ENCODE measurements at places on chromosomes 7 and 10.

DNA sequence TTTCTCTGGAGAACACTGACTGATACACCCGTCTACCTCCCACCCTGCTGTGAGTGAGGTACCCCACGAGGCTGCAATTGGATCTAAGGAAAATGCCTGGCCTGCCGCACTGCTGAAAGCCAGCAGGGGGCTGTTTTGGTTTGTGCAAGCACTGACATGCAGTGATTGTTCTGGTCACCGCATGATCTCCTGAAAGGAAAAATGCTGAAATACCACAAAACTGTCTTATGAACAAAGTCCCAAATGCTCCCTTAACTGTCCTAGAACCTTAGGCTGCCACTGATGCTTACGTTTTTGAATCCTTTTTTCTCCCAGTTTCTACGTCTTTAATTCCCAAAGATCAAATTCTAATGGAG, 132.7 kb downstream of the JCAD start:
- no peak for DNase-seq

- DNase-seq = no peak
These were observed 297.0 kb downstream of the CCDC3 start for GRCh38 chr10:12704488-12704887.

DNA sequence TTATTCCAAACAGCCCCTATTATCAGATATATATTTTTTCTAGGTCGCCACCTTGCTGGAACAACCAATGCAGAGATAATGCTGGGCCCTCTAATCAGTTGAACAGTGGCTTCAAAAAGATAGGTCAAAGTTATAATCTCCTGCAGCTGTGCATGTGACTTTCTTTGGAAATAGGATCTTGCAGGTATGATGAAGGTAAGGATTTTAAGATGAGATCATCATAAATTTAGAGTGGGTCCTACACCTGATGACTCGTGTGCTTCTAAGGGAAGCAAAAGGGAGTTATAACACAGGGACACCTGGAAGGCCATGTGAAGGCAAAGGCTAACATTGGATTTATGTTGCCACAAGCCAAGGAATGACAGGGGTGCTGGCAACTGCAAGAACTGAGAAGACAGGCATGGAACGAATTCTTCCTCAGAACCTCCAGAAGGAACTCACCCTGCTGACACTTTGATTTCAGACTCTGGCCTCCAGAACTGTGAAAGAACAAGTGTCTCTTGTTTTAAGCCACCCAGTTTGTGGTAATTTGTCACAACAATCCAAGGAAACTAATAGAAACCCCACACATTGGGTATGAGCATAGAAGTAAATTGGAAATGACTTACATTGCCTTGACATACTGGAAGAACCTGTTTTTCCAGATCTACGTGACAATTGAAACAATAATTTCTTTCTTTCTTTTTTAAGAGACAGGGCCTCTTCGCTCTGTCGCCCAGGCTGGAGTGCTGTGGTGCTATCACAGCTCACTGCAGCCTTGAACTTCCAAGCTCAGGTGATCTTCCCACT, 34.4 kb downstream of the CCDC71L start:
- no peak for DNase-seq

- no peak for DNase-seq
These were observed 316.4 kb downstream of the RPS24 start for GRCh38 chr10:78349911-78350663.

GRCh38 chr10:43233601-43234430, 33.0 kb downstream of the RASGEF1A start:
- no peak for DNase-seq

DNA sequence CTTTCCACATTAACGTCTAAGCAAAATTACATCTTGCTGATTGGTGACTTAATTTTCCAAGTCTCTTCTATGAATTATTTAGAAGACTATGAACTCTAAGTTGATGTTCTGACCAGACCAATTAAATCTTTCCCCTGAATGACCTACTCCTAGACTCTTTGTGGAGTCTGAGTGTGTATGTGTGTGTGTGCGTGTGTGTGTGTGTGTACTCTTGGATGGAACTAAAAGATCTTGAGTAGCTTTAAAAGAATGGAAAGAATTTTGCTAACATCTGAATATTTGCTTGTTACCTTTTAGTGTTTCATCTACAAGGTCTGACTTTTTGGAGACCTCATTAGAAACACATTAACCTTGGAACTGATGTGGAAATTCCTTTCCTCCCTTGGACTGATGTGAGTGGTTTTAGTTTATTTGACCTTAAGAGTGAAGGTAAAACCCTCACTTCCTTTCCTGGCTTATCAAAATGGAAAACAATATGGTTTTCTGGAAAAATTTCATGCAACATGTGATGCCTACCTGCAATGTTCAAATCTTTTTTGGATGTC, 257.1 kb downstream of the GATA3 start:
- DNase-seq = no peak

DNA sequence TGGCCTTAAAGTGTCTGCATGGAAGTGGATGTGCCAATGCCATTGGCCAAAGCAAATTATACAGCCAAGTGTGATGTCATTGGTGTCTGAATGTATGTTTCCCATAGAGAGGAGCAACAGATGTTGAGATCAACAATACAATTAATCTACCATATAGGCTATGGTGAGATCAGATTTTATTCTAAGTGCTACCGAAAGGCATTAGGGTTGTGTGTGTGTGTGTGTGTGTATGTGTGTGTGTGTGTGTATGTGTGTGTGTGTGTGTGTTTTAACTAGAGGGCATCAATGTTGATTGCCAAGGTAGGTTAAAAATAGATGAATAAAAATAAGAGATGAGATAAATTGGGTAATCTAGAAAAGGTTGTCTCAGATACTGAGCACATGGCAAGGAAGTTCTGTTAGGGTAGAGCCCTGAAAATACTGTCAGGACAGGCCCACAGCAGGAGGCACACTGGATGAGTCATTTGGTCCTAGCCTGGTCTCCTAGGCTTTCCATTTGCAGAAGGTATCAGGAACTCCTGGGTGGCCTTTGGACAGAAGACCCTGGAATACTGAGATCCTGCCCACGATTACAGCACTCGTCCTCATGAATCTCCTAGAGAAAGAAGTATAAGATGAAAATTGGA, 446.0 kb upstream of the PODXL start:
- no peak for DNase-seq

GRCh38 chr10:19749185-19749729, 67.0 kb upstream of the PLXDC2 start:
- no peak for DNase-seq

DNA sequence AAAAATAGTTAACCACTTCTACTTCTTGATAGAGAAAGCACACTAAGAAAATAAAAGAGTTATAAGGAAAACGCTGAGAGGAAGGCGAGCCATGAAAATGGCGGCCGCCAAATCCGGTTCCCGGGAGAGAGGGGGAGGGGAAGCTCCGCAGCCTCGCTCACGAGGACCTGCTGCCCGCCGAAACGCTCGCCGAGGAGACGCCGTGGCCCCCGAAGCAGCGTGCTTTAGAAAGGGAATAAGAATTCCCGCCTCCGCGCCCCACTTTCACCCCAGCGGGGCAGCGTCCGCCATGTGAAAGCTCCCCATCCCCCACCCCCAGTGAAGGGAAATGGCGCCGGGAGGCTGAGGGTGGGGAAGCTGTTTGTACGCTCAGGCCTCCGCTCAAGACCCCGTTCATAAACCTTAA, 505 bp downstream of the HNRNPA2B1 start:
- peak; percentile 66 for DNase-seq

DNA sequence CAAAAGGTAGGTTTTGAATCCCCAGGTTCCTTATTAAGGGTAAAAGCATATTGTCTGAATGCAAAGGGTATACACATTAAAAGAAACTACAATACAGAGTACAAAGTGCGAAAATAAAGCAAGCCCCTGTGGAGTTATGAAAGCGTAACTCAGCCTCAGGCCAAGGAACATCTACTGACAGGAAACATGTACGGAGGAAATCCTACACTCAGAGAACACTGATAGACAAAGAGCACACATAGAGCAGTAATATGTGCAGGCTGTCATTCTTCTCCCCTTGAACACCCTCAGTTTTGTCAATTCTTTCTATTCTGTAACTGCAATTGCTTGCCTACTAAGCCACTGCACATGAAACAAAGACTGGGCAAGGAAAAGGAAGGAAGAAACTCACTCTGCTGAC, 150.2 kb downstream of the DGKB start:
- no peak for DNase-seq

DNA sequence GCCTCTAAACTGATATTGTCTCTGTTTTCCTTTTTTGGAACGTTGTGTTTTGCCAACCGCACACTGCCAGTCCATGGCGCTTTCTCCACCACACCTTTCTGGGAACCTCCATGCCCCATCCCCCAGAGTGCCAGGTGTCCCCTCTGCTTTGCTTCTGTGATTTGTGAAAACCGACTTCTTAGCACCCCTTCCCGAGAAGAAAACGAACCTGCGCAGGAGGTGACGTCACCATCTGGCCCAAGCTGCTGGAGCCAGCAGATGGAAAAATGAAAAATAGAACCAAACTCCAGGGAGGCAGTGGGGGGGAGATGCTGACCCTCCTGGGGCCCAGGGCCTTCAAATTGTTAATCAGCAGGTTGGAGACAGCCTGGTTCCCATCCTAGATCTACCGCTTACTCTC, 103.8 kb downstream of the HTR5A start:
- no peak for DNase-seq

Measured in NCI-H1930 (cell line).